ENCODE measurements at places on chromosomes 1 and 21.

DNA sequence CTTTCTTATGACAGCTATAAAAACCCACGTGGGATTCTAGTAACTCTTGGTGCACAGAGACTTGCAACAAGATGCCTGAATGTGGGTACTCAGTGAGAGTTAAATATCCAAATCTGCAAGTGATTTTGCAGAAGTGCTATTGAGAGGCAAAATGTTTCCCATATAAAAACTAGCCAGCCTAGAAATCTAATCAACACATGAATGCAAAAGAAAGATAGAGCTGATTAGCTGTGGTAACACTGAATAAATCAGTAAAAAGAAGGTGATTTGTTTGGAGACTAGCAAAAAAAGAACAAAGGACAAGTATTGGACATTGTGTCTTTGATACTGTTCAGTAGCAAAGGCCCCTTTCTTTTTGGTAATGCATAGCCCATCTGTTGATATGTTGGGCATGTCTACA is 213.7 kb upstream of the SGIP1 start:
- DNase-seq, result no peak

DNA sequence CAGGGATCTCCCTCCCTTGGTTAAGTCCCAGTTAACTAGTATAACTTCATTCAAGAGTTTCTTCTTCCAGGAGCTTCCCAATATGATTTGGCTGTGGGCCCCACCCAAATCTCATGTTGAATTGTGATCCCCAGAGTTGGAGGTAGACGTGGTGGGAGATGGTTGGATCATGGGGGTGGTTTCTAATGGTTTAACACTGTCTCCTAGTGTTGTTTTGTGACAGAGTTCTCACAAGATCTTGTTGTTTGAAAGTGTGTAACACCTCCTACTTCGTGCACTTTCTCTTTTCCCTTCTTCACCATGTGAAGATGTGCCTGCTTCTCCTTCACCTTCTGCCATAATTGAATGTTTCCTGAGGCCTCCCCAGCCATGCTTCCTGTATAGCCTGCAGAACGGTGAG is 251.8 kb upstream of the FGGY start:
- no peak for DNase-seq

- no peak for DNase-seq
Measured at GRCh38 chr1:217506878-217507277, 124.0 kb downstream of the GPATCH2 start.

GRCh38 chr1:108779455-108779854 is 33.0 kb downstream of the STXBP3 start:
- no peak for DNase-seq

GRCh38 chr1:63896755-63897154 is 122.9 kb downstream of the ROR1 start:
- no peak for DNase-seq

DNA sequence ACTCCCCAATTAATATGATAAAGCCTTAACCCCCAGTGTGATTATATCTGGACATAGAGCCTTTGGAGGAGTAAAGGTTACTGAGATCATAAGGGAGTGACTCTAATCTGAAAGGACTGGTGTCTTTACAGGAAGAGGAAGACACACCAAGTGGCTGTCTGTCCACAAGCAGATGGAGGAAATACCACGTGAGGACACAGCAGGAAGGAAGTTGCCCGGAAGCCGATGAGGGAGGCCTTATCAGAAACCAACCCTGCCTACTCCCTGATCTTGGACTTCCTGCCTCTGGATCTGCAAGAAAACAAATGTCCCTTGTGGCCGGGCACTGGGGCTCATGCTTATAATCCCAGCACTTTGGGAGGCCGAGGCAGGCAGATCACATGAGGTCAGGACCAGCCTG is 110.3 kb upstream of the CHRM3 start:
- DNase-seq, result no peak

DNA sequence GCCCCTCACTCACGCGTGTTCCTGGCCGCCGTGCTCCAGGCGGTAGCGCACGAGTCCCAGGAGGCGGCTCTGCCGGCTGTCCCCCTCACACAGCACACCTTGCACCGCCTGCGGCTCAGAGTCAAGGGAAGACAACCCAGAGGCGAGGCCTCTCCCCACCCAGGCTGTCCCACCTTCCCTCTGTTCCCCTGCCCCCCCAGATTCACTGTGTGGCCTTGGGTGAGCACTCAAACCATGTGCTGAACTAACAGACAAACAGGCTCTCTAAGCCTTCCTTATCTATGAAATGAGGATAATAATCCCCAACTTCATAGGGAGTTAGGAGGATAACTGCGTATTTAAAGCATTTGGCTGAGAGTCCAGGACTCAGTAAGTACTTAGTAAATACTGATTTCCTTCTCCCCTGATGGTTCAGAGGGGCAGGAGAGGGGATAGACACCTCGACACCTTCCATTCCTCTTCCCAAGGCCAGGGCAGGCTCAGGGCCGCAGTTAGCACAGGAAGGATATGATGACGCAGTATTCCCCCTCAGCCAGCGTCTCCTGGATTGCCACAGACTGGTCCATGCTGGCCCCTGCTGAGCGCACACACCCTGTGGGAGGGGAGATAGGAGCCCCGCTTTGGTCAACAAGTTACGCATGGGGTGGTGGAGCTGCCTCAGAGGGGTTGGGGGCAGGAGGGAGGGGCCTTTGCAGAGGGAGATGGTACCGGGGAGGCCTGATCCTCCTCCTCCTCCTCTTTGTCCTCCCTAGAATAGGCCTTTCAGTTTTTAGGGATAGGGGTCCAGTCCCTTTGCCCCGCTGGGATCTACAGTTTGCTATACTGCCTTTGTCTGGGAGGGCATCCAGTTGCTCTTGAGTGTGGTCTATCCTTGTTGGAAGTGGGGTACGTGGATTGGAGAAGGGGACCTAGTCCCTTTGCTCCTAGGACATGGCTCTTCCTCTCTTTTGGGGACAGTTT is 830 bp downstream of the INPP5B start:
- DNase-seq, result no peak

DNA sequence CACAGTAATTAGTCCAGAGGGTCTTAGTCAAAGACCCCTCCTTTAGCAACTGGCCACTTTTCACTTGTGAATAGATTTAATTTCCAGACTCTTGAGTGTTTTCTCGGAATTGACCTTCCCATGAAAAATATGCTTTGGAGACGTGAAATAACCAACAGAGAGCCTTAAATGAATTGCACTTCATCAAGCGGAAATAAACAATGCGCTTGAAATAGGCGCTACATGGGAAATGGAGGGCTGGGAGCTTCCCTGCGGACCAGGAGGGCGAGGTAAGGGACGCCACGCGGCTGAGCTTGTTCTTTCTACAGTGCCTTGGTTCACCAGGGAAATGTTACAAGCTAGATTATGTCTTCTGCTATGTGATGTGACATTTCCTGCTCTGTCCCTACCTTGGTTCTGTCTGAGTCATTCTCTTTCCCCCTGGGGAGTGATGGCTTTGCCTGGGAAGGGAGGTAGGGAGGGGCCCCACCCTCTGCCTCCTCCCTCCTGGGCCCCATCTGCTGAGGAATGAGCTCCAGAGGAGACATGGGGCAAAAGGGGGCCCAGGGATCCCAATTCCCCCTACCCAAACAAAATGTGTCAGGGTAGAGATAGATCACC is 619.3 kb downstream of the PTPRU start:
- no peak for DNase-seq

GRCh38 chr1:32647308-32648134 is 2.8 kb downstream of the ZBTB8OS start:
- no peak for DNase-seq

DNA sequence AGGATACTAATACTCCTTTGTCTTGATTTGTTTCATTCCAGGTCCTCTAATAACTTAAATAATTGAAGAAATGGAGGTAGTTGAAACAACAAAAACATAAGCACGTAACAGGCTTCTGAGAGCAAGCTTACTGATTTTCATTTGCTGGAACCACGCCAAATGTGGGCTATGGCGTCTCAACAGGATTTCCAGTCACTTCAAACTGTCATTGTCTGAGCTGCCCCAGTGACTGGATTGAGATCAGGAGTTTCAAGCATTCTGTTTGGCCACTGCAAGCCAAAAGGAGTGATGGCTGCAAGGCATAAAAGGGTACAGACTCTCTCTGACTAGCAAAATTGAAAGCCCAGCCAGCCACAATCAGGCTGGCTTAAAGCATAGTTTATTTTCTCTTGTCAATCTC is 289.9 kb downstream of the DPYD start:
- no peak for DNase-seq

- peak; percentile 24 for DNase-seq
Measured at GRCh38 chr1:192477630-192478029, 97.9 kb upstream of the RGS1 start.

- DNase-seq, result no peak
Measured at GRCh38 chr1:50427086-50427817, 4.0 kb upstream of the DMRTA2 start.

GRCh38 chr1:221263831-221264767 is 384.9 kb downstream of the HLX start:
- DNase-seq, result peak; percentile 72

DNA sequence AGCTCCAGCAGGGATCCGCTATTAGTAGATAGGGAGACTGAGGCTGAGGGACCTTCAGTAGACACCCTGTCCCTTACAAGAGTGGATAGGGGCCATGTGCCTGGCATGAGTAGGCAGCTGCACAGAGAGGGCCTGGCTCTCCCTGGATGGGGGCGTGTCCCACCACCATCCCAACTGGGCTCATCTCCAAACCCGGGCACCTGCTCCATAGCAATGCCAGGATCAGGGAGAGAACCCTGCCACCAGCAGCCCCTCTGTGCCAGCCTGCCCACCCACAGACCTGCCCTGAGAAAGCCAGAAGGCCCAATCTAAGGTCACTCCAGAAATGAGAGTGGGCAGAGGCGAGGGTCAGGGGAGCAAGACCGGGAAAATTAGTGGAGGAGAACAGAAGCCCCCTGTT is 121.3 kb downstream of the GRIK3 start:
- peak; percentile 63 for DNase-seq

Data from NCI-H1092 treated with DMSO at 0.1 percent for 48 hours (cell line).